ENCODE measurements at places on chromosomes 13 and 19.

DNA sequence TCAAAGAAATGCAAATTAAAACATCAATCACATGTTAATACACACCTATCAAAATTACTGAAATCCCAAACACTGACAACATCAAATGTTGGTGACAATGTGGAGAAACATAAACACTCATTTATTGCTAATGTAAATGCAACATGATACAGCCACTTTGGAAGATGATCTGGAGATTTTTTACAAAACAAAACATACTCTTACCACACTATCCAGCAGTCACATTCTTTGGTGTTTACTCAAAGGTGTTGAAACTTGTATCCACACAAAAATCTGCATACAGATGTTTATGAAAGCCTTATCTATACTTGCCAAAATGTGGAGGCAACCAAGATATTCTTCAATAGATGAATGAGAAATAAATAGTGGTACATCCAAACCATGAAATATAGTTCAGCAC is 1219.5 kb upstream of the PCDH20 start:
- no peak for DNase-seq

- no peak for DNase-seq
Observed at GRCh38 chr13:35470671-35471661, 5.5 kb downstream of the MAB21L1 start.

DNA sequence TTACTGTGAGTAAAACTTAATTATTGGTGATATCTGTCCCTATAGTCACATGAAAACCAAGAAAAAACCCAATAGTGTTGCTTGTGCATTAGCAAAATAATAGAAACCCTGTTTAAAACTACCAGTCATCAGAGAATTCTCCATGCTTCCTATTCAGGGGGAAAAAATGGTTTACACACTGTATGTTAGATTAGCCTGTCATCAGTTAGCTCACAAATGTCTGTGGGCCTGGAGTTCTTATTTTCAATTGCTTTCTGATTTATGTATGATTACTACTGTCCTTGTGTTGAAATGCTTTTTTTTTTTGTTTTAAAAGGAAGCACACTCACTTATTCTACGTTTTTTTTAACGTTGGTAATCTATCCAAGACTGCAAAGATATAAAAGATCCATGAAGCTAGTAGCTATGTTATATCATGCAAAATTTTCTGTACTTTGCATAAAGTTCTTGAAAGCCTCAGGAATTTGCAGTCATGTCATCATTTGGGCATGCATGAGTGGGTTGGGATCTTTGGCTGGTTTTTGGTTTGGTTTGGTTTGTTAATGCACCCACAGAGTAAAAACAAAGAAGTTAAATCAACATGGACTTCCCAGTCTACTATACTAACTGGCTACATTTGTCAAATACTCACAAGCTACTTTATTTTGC is 25.9 kb downstream of the RXFP2 start:
- no peak for DNase-seq

DNA sequence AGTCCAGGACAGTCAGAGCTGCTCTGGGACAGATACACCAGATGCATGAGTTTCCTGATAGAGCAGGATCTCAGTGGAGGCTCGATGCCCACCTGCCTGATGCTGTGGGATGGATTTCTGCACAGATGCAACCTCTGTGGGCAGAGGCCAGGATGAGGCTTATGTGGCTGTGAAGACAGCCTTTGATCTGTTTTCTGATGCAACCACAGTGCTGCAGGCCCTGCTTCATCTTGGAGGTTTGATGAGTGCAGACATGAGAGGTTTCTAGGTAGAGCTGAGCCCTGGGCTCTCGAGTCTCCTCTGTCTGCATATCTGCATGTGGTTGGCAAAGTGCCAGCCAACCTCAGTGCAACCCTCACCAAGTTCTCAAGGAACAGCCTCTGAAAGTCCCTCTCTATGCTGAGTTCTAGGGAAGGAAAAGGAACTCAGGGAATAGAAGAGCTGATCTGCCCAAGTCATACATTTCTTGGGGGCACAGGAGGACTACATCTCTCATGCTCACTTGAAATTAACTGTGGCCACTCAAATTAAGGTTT is 23.1 kb upstream of the TSHZ3 start:
- peak; percentile 6 for DNase-seq

GRCh38 chr13:110716247-110716515 is 2.7 kb downstream of the ING1 start:
- DNase-seq: no peak

DNA sequence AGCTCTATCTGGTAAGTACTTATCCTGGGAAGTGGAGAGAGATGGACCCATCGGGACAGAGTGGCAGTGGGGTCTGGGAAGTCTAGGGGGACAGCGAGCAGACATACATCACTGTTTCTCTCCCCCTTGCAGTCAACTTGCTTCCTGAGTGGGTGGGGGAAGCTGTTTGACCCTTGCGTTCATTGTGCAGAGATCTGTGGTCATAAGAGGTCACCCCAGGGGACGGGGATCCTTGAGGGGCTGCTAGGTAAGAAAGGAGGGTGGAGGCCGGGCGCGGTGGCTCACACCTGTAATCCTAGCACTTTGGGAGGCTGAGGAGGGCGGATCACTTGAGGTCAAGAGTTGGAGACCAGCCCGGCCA is 474 bp downstream of the ARHGEF18 start:
- DNase-seq: peak; percentile 22

DNA sequence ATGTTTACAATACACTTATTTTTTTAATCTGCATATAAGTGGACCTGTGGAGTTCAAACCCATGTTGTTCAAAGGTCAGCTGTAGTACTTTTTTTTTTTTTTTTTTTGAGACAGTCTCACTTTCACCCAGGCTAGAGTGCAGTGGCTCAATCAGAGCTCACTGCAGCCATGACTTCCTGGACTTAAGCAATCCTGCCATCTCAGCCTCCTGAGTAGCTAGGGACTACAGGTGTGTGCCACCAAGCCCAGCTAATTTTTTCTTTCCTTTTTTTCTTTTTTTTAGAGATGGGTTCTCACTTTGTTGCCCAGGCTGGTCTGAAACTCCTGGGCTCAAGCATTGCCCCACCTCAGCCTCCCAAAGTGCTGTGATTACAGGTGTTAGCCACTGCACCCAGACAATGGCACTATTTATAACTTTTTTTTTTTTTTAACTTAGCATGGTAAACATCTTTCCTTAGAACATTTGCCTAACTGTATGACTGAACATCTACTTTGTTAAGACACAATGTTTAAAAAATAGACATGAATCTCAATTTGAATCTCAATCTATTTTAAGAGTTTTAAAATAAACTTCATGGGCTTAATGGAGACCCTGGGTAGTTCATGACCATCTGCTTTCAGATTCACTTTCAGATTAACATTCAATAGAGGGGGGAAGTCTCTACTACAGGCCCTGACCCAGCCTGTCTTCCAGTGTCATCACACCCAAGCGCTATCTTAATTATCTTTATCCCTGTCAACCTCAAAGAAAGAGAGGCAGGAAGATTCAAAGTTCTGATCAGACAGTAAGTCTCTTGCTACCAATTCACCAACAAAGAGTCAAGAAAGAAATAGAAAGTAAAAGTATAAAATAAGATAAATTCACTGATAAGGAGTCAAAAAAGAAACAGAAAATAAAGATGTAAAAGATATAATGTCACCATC is 97.7 kb upstream of the DOCK9 start:
- DNase-seq: peak; percentile 24

- DNase-seq: no peak
Observed at GRCh38 chr13:23434491-23434890, 989 bp upstream of the SACS start.

Data from CD4-positive, alpha-beta T cell treated with Interleukin-17A for 4 hours (primary cell).